ENCODE measurements at places on chromosomes 11 and 22. TPM values are rescaled to one million over a fixed set of nuclear protein-coding genes. Genes with fewer than 3 reads are reported as not detected.
A peak's percentile ranks its signal among the peaks of the same experiment; 100 is the strongest.

The CSF2RB gene
- 3.3 TPM for total RNA-seq

The CCND1 gene
- total RNA-seq, result 85.7 TPM

The CRYBB2 gene
- not detected for total RNA-seq

DNA sequence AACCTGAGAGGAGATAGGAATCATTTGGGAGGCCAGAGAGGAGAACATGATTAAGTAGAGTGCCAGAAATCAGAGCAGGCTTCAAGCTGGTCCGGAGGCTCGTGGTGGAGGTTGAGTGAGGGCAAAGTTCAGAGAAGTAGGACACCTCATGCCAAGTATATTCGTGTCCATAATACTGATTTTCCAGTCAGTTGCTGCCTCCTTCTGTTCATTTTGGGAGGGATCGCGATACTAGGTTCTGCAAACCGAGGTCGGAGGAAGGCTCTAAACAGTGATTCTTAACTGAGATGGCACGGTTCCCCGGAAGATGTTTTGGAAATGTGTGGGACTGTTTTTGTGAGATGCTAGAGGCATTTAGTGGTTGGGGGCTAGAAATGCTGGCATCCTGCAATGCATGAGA lies 13.6 kb upstream of the CD3E start:
- peak; percentile 49 for DNase-seq
- no peaks in the 10 kb centered on the region for H3K36me3 ChIP-seq
- H3K4me1 ChIP-seq, result no peaks in the 10 kb centered on the region
- no peak overlapping the region for H3K27ac ChIP-seq
- no peak overlapping the region for H3K4me3 ChIP-seq

GRCh38 chr11:75603791-75604736 lies 42.0 kb downstream of the SERPINH1 start:
- no peaks in the 10 kb centered on the region for H3K4me1 ChIP-seq
- H3K27ac ChIP-seq, result peak overlapping the region; percentile 37
- no peaks in the 10 kb centered on the region for H3K27me3 ChIP-seq
- DNase-seq, result no peak
- no peak overlapping the region for H3K4me3 ChIP-seq
- no peaks in the 10 kb centered on the region for H3K36me3 ChIP-seq

GRCh38 chr22:27581236-27581635 lies 220.3 kb downstream of the MN1 start:
- no peak overlapping the region for H3K4me3 ChIP-seq
- no peaks in the 10 kb centered on the region for H3K36me3 ChIP-seq
- no peaks in the 10 kb centered on the region for H3K27me3 ChIP-seq
- H3K4me1 ChIP-seq, result no peaks in the 10 kb centered on the region

- no peaks in the 10 kb centered on the region for H3K27me3 ChIP-seq
- H3K36me3 ChIP-seq, result no peaks in the 10 kb centered on the region
- H3K4me3 ChIP-seq, result no peak overlapping the region
- no peak for DNase-seq
- no peaks in the 10 kb centered on the region for H3K4me1 ChIP-seq
- H3K27ac ChIP-seq, result no peak overlapping the region
Measured at GRCh38 chr11:122757201-122757600, 81.1 kb upstream of the CRTAM start.

DNA sequence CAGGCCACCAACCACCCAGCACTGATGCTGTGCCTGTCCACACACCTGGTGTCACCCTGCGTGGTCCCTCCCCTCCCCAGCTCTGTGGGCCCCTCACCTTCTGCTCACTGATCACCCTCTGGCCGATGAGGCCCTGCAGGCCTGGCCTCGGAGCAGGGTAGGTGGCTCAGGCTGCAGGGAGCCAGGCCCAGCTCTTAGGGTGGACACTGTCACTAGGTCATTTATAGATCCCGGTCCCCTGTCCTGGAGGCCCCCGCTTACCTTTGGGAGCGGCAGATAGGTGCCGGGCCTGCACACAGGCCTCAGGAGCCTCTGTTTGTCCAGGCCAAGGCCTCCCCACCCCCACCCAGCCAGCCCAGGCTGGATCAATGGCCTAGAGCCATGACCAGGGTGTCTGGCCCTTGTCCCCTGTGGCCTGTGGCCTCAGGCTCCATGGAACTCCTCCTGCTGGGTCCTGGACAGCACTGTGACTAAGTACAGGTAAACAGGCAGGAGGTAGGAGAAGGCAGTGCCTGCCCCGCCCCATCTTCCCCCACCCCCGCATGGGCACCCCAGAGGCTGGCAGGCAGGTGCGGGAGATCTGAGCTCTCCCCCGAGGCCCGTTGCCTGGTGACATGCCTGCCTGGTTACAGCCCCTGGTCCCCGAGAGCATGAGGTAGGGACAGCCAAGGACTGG lies at the start of gene TMPRSS6:
Gene TMPRSS6 (minus strand): TSS at position 472 of the 676 bp plus-strand sequence. CDS start 6,296 bp downstream, outside the sequence.
- H3K4me3 ChIP-seq, result no peak within 1 kb of the TSS
- H3K36me3 ChIP-seq, result no peaks in the 10 kb centered on the region
- no peaks in the 10 kb centered on the region for H3K4me1 ChIP-seq
- no peak within 1 kb of the TSS for H3K27ac ChIP-seq
- no peak for DNase-seq

GRCh38 chr11:27421819-27422494 lies 50.6 kb downstream of the LGR4 start:
- H3K27me3 ChIP-seq, result no peaks in the 10 kb centered on the region
- H3K4me3 ChIP-seq, result no peak overlapping the region
- H3K27ac ChIP-seq, result peak overlapping the region; percentile 20

- no peaks in the 10 kb centered on the region for H3K36me3 ChIP-seq
- H3K4me1 ChIP-seq, result no peaks in the 10 kb centered on the region
- H3K4me3 ChIP-seq, result no peak overlapping the region
Measured at GRCh38 chr11:60396799-60397198, 540 bp downstream of the MS4A14 start.

GRCh38 chr11:72585762-72586311 lies 88.4 kb downstream of the PDE2A start:
- no peaks in the 10 kb centered on the region for H3K36me3 ChIP-seq
- no peak overlapping the region for H3K27ac ChIP-seq
- H3K4me1 ChIP-seq, result peaks cover 5% of the 10 kb centered on the region
- no peak overlapping the region for H3K4me3 ChIP-seq
- peak; percentile 70 for DNase-seq

GRCh38 chr22:38111925-38112355 lies 1.5 kb upstream of the BAIAP2L2 start:
- DNase-seq, result no peak
- H3K27me3 ChIP-seq, result no peaks in the 10 kb centered on the region
- H3K4me1 ChIP-seq, result peaks cover 5% of the 10 kb centered on the region
- no peaks in the 10 kb centered on the region for H3K36me3 ChIP-seq
- H3K27ac ChIP-seq, result no peak overlapping the region

DNA sequence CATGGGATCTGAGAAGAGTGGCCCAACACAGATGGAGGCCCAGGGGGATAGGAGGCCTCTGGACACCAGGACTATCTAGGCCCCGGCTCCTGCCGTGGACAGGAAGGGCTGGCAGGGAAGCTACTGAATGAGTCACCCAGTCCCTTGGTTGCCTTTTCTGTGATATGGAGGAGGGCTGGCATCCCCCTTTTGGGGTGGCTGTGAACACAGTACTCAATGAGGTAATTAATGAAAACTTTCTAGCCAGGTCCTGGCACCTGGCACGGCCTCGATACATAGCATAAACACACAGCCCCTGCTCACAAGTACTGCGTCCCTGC lies 163.2 kb downstream of the CHST1 start:
- no peaks in the 10 kb centered on the region for H3K36me3 ChIP-seq
- no peak for DNase-seq
- no peaks in the 10 kb centered on the region for H3K4me1 ChIP-seq
- no peak overlapping the region for H3K27ac ChIP-seq
- H3K4me3 ChIP-seq, result no peak overlapping the region

- H3K36me3 ChIP-seq, result no peaks in the 10 kb centered on the region
- no peaks in the 10 kb centered on the region for H3K27me3 ChIP-seq
- DNase-seq, result no peak
- H3K4me1 ChIP-seq, result no peaks in the 10 kb centered on the region
- H3K27ac ChIP-seq, result no peak overlapping the region
Measured at GRCh38 chr11:93773045-93773477, 11.0 kb upstream of the MED17 start.

DNA sequence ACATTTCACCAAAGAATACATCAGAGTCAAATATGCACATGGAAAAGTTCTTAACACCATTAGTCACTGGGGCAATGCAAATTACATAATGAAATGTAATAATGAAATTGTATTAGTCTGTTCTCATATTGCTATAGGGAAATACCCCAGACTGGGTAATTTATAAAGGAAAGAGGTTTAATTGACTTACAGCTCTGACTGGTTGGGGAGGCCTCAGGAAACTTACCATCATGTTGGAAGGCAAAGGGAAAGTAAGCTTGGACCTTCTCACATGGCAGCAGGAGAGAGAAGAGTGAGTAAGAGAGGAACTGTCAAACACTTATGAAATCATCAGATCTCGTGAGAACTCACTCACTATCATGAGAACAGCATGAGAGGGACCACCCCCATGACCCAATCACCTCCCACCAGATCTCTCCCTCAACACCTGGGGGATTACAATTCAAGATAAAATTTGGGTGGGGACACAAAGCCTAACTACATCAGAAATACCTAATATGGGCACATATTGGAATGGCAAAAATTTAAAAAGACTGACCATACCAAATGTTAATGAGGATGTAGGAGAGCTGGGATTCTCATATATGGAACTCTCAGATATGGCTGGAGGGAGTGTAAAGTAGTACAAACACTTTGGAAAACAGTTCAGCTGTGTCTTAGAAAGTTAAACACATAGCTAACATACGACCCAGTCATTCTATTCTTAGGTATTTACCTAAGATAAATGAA lies 65.1 kb upstream of the CD44 start:
- DNase-seq, result no peak
- H3K27me3 ChIP-seq, result no peaks in the 10 kb centered on the region
- H3K27ac ChIP-seq, result no peak overlapping the region
- H3K36me3 ChIP-seq, result no peaks in the 10 kb centered on the region
- H3K4me1 ChIP-seq, result peaks cover 7% of the 10 kb centered on the region

GRCh38 chr22:27724709-27725108 lies 76.8 kb downstream of the MN1 start:
- H3K36me3 ChIP-seq, result no peaks in the 10 kb centered on the region
- H3K4me1 ChIP-seq, result no peaks in the 10 kb centered on the region
- no peak overlapping the region for H3K27ac ChIP-seq
- H3K27me3 ChIP-seq, result no peaks in the 10 kb centered on the region

Measured in pancreas (tissue), 10 donors.